GM12892 (cell line): ENCODE measurements at places on chromosomes 1 and 21.

- DNase-seq: no peak
Observed at GRCh38 chr1:159092036-159092760, 15.6 kb upstream of the AIM2 start.

DNA sequence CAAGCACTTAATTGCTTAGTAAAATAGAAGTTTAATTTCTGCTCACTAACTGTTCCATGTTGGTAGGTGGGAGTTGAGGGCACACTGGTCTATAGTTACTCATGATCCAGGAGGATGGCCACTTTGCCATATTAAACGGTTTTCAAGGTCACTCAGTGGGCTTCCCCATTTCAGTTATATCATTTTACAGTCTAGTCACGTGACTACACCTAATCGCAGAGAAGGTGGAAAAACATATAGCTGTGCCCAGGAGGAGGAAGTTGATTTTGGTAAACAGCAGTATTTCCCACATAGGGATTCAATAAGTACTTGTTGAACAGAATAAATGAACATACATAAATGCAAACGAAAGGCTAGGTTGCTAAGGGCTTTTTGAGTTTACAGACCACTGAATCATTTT lies 541.1 kb upstream of the CAMK1G start:
- DNase-seq: no peak

DNA sequence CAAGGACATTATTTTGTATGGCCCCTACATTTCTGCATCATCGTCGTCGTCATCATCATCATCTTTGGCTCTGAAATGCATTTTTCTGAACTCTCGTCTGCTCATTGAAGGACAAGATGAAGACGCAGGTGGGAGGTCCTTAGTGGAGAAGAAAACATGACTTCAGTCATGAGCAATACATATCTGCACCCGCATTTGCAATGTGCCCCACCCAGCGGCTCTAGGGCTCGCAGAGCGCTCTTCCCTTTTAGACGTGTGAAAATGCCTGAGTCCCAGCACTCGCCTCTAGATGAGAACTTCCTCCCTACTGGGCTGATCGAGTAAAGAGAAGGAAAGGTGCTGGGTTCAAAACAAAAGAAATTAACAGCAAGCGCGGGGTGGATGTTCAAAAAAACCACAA lies 10.1 kb downstream of the C1orf174 start:
- DNase-seq: no peak

DNA sequence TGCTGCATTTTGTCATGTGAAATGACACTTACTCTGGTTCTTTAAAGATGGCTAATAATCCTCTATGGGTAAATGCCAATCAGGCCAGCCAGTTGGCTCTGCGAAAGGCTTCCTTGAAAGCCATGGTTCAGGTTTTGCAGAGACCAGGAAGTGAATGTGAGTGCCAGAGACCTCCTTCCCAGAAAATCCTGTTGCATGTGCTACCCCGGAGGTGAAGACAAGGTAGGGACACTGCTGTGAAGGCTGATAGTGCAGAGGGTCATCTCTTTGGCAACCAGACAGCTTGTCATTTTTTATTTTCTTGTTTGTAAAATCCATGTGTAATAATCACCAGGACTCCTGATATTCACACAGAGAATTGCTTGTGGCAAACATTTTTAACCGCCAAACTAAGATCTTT lies 18.7 kb downstream of the LRRC8D start:
- no peak for DNase-seq

DNA sequence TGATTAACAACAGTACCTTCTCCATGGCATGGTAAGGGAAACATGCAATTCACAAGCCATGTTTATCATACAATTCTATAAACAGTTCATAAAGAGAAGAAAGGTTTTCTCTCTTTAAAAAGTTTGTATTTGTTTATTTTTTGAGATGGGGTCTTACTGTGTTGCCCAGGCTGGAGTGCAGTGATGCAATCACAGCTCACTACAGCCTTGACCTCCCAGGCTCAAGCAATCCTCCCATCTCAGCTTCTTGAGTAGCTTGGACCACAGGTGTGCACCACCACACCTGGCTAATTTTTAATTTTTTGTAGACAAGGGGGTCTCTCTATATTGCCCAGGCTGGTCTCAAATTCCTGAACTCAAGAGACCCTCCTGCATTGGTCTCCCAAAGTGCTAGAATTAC lies 28.0 kb downstream of the SLC37A1 start:
- no peak for DNase-seq

DNA sequence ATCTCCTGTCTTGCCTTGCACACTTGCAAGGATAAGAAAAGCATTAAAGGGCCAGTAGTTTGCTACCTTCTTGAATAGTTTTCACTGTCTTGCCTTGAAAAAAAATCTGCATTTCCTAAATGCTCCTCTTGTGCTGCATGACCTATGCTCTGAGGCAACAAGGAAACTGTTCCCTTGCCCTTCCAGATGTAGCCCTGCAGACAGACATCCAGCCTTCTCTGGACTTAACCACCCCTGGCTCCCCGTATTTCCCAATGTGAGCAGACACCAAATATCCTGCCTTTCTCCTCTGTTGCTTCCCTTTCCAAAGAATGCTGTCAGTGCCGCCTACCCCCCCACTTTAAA lies 177.6 kb downstream of the GABPA start:
- no peak for DNase-seq

GRCh38 chr1:7912743-7913557 lies 27.7 kb downstream of the TNFRSF9 start:
- no peak for DNase-seq

GRCh38 chr1:101509370-101509769 lies 272.6 kb downstream of the S1PR1 start:
- no peak for DNase-seq

DNA sequence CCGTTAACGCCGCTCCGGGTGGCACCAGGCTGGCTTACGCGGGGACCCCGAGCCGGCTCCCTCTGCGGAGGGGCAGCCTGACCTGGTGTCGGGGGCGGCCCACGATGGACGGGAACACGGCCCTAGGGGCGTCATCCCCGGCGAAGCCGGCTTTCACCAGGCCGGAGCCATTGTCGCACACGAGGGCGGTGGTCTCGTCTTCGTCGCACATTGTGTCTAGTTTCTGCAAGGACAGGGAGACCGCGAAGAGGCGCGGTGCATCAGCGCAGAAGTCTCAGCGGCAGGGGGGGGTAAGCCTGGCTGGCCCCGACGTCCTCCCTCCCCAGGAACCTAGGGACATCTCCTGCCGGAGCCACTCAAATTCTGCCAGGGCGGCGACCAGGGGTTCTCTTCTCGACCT lies 989 bp downstream of the ACTA1 start:
- DNase-seq: no peak

- no peak for DNase-seq
Observed at GRCh38 chr1:221925947-221926346, 184.1 kb upstream of the DUSP10 start.

GRCh38 chr1:2981981-2982614 lies 39.2 kb upstream of the ACTRT2 start:
- DNase-seq: no peak

DNA sequence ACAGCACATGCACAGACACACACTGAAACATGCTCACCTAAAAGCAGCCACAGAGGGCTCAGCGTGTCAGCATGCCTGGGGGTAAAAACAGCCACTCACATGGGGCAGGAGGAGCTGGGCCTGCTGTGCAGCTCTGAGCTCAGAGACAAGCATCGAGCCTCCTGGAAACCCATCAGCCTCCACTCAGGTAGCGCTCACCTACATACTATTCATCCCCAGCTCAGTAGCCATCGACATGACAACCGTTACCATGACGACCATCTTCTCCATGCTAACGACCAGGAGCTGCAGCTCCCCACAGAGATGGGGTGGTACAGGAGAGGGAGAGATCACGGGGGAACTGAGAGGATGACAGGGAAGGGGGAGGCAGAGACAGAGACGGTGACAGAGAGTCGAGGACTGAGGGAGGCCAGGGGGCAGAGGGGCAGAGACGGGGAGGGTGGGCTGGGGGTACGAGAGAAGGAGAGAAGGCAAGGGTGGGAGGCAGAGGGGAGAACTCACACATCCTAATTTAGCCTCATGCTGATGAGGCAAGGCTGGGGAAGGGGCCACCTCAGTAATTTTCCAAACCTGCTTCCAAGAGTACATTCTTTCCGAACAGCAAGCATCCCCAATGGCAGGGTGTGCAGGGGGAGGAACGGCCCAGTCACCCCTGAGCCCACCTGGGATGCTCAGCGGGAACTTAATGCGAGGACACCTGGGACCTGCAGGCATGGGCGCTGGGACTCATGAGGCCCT lies 28.4 kb downstream of the SDC3 start:
- DNase-seq: no peak

DNA sequence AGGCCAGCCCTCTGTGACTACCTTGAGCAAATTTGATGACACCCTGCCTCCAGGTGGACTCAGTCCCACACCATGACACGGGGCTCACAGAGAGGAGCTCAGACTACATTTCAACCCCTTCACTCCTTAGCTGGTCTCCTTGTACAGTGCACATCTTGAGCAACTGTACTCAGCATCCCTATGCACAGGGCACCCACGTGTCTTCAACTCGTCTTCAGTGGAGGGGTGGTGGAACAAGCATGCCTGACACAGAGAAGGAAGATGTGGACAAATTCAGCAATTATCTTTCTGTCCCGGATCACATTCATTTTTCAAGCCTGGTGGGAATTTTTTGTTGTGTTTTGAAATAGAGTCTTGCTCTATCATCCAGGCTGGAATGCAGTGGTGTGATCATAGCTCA lies 213.7 kb downstream of the KAZN start:
- DNase-seq: no peak

DNA sequence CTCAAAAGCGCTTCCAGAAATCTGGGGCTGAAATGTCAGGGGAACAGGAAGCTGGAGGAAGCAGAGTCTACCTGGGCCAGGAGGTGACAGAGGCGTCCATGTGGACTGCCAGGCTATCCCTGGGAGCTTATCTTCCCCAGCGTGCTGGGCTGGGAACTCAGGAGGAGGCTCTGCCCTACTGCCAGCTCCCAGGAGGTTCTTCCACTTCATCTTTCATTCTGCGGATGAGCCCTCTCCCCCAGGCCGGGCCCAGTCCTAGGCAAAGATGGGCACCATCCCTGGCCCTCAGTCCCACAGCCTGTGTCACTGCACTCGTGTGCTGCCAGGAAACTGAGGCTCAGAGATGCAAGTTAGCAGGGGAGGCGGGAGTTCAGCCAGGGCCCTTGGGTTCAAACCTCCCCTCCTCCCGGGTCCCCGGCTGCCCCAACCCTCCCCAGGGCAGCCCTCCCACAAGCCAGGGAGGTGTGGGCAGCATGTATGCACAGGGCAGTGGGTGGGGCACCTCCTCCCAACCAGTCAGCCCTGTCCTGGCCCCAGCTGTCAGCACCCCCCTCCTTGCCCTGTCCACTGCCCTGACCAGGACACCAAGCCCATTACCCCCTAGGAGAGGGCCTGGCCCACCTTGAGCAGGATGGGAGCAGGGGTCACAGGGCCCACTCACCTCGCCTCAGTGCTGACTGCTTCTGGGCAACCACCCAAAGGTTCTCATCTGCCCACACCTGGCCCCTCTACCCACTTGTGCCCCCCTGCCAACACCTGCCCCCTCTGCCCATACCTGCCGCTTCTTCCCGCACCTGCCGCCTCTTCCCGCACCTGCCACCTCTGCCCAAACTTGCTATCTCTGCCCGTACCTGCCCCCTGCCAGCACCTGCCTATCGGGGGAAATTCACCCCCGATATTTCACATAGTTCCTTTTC lies 226.0 kb downstream of the NPHP4 start:
- no peak for DNase-seq

- no peak for DNase-seq
Observed at GRCh38 chr1:188140958-188141357, 1312.2 kb downstream of the PLA2G4A start.

DNA sequence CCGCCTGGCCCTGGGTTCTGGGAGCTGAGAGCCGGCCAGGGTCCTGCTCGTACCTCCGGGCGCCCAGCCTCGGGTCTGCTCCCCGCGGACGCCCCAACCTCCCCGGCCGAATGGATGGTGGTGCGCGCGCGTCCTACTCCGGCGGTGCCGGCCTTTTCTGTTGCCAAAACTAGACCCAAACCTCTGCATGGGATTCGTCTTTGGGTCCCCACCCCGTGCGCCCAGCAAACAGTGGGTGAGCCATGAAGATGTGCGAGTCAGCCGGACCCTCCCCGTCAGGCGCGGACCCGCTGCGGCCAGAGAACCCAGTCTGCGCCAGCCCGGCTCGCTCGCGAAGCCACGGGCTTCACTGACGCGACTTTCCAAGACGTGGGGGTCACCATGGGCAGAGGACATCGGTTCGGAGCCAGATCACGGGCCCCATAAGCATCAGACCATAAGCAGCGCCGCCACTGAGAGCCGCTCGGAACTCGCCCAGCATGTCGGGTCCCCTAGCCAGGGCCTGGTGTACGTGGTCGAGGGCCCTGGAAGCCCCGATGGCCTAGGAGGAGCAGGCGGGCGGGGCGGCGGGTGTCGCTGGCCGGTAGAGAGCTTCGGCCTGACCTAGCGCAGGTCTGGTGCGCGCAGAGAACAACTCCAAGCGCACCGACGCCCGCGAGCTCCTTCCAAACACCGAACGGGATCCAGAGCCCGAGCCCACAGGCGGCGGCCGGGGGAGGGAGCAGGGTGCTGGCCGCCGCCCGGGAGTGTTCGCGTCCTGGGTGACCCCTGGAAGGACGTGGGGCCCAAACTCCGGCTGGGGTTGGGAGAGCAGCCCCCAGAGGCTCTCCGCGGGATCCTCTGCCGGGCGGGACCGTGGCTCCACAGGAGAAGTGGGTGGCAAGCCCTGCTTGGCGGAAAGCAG lies 1.0 kb upstream of the TP73 start:
- no peak for DNase-seq

- no peak for DNase-seq
Observed at GRCh38 chr1:241351841-241352240, 5.2 kb downstream of the RGS7 start.

DNA sequence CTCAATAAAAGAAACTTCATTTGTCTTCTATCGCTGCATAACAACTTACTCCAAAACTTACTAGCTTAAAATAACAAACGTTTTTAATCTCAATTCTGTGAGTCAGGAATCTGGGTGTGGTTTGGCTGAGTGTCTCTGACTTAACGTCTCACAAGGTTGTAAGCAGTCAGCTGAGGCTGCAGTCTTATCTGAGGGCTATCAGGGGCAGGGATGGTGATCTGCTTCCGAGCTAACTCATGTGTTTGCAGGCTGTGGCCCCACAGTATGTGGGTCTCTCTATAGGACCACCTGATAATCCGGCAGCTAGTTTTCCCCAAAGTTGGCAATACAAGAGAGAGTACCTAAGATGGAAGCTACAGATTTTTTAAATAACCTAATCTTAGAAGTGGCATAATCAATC lies 234.2 kb upstream of the FGGY start:
- no peak for DNase-seq

DNA sequence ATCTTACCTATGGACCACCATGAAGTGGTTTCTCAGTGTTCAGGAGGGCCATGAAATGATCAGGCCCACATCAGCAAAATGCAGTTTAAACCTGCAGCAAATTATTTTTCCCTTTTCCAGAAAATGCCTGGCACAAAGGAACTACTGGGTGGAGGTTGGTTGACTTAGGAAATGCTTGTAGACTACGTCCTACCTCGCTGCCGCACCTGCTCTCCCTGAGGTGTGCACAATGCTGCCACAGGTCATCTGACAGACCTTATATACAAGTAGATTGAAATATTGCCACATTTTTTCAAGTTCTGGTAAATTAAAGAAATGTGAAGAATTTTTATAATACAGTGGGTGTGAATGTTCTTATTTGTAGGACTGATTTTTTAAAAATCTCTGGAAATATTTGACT lies 166.7 kb upstream of the PDE4B start:
- DNase-seq: no peak
